ENCODE measurements at places on chromosomes 3 and 15.

- DNase-seq = no peak
Measured at GRCh38 chr3:55737186-55737585, 250.1 kb upstream of the WNT5A start.

DNA sequence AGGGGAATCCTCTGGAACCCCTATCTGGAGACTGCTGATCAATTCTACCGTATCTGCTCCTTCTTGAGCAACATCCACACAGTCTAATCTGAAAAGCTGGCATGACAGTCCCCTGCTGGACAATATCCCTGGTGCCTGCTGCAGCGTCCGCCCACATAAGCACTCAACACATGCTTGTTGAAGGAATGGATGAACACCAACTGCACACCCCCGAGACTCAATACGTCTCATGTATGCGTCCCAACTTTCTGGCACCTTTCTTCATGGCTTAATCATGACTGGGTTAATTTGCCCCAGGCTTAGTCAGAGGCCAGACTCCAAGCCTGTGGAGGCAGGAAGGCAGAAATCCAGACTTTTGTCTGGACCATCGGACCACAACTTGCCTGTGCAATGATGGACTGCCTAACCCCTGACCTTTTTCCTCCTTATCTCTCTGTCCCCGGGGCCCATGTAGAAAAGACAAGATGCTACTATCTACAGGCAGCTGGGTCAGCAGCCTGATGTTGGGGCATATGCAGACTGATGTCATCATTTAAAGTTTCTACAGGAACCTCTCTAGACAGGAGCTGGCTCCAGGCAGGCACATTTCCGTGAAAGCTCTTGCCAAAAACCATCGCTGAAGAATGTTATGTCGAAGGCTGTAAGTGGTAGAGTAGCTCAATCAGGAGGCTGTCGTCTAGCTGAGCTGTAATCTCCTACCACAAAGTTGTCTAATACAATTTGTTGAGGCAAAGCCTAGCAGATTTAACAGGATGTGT lies 114.1 kb upstream of the TPM1 start:
- DNase-seq = no peak

DNA sequence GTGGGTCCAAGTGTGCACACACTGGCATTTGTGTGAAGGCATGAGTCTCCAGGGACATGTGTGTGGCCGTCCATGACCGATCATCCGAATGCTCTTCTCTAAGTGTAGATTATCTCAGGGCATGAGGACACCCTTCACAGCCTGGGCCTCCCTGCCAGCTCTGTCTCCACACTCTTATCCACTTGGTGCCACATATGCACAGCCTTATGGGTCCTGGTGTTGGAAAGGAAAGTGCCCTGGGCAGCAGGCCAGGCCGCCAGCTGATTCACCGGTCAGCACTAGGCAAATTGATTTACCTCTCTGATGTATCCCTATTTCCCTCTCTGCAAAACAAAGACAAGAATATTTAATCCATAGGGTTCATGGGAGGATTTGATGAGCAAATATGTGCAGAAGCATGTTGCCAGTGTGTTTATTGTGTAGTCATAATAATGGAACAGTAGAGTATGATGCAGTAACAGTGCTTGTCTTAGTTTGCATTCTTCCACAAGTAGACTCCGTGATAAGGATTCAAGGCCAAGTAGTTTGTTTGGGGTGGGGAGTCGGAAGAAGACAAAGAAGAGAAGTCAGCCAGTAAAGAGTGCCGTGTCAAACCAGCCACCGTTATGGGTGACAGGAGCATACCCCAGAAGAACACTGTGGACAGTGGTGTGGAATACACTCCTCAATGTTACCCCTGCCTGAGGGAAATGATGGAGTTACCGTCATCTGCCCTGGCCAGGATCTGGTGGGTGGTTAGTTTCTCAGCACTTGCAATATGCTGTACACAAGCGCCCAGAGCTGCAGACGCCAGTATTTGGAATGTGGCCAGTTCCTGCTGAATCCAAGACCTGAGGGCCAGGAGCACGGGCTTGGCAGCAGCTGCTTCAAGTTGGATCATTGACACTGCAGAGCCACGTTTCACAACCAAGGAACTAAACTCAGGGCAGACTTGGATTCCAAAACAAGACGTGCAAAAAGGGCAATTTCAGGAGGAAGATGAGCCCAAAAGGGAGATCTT lies 85.1 kb downstream of the MTHFS start:
- DNase-seq = no peak

GRCh38 chr3:146160964-146161662 lies at the start of gene PLOD2:
PLOD2 (minus strand) TSS chr3:146161184; CDS start chr3:146160989, 195 bp downstream.
- DNase-seq = no peak

- DNase-seq = no peak
Measured at GRCh38 chr3:186219211-186219638, 110.3 kb upstream of the ETV5 start.

- no peak for DNase-seq
Measured at GRCh38 chr3:150407808-150408220, 284 bp upstream of the TSC22D2 start.

- DNase-seq = no peak
Measured at GRCh38 chr3:64358176-64358575, 132.9 kb upstream of the PRICKLE2 start.
